ENCODE measurements at places on chromosomes 16 and 17. TPM values are rescaled to one million over a fixed set of nuclear protein-coding genes. Genes with fewer than 3 reads are reported as not detected.
A peak's percentile ranks its signal among the peaks of the same experiment; 100 is the strongest.

The LRRC37B gene
- total RNA-seq = 53.1 TPM

The MFAP4 gene
- total RNA-seq = 18.0 TPM

The SLFN11 gene
- total RNA-seq = 61.3 TPM

The ITGAL gene
- 153 TPM for total RNA-seq

The CDC42EP4 gene
- total RNA-seq = 31.9 TPM

DNA sequence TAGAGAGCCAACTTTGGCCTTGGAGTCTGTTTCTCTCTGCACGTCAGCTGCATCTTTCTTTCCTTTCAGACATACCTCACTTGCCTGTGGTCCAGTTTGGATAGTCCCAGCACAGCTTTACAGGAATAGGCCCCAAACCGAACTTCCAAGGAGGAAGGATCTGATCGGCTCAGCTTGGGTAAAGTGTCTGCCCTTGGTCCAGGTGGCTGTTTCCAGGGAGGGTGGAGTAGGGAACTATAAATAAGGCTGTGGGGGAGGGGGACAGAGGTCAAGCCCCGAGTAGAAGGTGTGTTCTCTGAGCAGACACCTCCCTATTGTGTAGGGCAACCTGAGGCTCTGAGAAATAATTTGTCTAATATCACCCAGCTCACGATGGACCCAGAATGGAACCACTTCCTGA is 29.2 kb upstream of the NKD1 start:
- no peaks in the 10 kb centered on the region for H3K27me3 ChIP-seq
- H3K36me3 ChIP-seq = no peaks in the 10 kb centered on the region
- no peak for DNase-seq
- no peaks in the 10 kb centered on the region for H3K4me1 ChIP-seq
- no peak overlapping the region for H3K4me3 ChIP-seq

- H3K36me3 ChIP-seq = peaks cover 21% of the 10 kb centered on the region
- H3K27me3 ChIP-seq = no peaks in the 10 kb centered on the region
- peaks cover 70% of the 10 kb centered on the region for H3K4me1 ChIP-seq
- H3K27ac ChIP-seq = no peak overlapping the region
- no peak for DNase-seq
- no peak overlapping the region for H3K4me3 ChIP-seq
These were observed 7.1 kb downstream of the LGALS3BP start for GRCh38 chr17:78972507-78973105.

- peak overlapping the region; percentile 94 for H3K27ac ChIP-seq
- DNase-seq = no peak
- peaks cover 90% of the 10 kb centered on the region for H3K4me1 ChIP-seq
- H3K27me3 ChIP-seq = no peaks in the 10 kb centered on the region
- H3K36me3 ChIP-seq = peaks cover 63% of the 10 kb centered on the region
- H3K4me3 ChIP-seq = peak overlapping the region; percentile 76
These were observed 3.9 kb downstream of the TRIM25 start for GRCh38 chr17:56909742-56910508.

DNA sequence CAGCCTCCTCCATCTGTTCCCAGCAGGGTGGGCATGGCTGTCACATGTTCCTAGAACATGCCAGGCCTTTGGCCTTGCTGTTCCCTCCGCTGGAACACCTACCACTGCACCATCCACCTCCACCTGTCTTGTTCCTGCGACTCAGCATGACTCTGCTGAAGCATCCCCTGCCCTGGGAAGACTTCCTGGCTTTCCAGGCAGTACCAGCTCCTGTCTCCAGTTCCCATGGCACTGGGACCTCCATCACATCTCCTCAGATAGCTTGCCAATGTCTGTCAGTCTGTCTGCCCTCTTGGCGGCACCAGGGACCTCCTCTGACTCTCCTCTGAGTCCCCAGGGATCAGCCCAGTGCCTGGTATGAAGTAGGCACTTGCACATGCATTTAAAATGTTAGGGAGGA is 15.7 kb downstream of the PDP2 start:
- H3K27ac ChIP-seq = no peak overlapping the region
- no peaks in the 10 kb centered on the region for H3K27me3 ChIP-seq
- H3K4me1 ChIP-seq = no peaks in the 10 kb centered on the region

DNA sequence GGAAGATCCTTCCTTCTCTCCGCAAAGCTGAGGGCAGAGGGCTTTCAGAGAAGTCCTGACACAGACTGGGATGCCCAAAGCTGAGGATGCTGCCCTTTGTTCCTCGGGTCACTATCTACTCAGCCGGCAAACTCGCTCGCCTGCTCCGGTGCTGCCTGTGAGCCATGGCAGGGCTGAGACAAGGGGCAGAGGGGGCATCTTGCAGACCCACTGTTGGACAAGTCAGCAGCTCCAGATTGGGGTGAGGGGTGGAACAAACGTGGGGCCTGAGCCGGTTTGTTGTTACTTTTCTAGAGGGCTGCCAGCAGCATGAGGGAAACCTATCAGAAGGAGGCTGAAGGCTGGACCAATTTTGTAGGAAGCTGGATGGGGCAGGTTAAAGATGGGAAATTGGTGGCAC is 47.1 kb upstream of the PIK3R6 start:
- no peak overlapping the region for H3K4me3 ChIP-seq
- peaks cover 5% of the 10 kb centered on the region for H3K27me3 ChIP-seq
- no peaks in the 10 kb centered on the region for H3K36me3 ChIP-seq

- peaks cover 5% of the 10 kb centered on the region for H3K36me3 ChIP-seq
- H3K4me3 ChIP-seq = no peak overlapping the region
- DNase-seq = no peak
- H3K27ac ChIP-seq = no peak overlapping the region
These were observed 12.7 kb downstream of the CDC27 start for GRCh38 chr17:47176389-47176826.

- H3K4me3 ChIP-seq = no peak overlapping the region
- no peaks in the 10 kb centered on the region for H3K27me3 ChIP-seq
These were observed 77.2 kb downstream of the TMC6 start for GRCh38 chr17:78051186-78051972.

DNA sequence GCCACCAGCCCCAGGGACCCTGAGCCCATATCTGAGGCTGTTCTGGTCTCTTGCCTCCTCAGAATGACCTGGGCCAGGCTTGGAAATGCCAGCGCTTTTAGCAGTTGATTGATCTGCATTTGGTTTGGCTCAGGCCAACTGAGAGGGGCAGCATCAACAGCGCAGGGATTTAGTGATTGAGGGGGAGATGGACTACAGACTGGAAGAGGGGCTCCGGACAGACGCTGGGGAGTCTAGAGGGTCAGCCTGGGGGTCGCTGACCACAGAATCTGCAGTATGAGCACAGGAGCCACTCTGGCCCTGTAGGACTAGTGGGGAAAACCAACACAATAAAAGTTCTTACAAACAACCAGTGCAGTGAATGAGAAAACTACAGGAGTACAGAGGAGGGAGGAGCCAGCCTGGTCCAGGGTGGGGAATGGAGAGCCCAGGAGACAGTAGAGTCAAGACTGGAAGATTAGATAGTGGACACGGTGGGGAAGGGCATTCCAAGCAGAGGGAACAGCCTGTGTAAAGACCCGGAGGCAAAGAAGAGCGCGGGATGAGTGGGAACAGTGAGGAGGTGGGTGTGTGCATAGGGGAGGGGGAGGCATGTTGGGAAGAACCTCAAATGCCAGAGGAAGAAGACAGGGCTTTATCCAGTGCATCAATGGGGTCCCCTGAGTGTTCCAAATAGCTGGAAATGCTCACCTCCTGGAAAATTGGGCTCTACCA is 128.9 kb downstream of the MRM1 start:
- DNase-seq = peak; percentile 51
- no peaks in the 10 kb centered on the region for H3K36me3 ChIP-seq
- no peak overlapping the region for H3K4me3 ChIP-seq
- H3K27me3 ChIP-seq = peaks cover 4% of the 10 kb centered on the region
- H3K4me1 ChIP-seq = no peaks in the 10 kb centered on the region

GRCh38 chr17:50721194-50722010 is 2.0 kb downstream of the LUC7L3 start:
- no peaks in the 10 kb centered on the region for H3K36me3 ChIP-seq
- H3K27ac ChIP-seq = peak overlapping the region; percentile 100
- DNase-seq = no peak
- H3K4me3 ChIP-seq = peak overlapping the region; percentile 88
- H3K27me3 ChIP-seq = no peaks in the 10 kb centered on the region

DNA sequence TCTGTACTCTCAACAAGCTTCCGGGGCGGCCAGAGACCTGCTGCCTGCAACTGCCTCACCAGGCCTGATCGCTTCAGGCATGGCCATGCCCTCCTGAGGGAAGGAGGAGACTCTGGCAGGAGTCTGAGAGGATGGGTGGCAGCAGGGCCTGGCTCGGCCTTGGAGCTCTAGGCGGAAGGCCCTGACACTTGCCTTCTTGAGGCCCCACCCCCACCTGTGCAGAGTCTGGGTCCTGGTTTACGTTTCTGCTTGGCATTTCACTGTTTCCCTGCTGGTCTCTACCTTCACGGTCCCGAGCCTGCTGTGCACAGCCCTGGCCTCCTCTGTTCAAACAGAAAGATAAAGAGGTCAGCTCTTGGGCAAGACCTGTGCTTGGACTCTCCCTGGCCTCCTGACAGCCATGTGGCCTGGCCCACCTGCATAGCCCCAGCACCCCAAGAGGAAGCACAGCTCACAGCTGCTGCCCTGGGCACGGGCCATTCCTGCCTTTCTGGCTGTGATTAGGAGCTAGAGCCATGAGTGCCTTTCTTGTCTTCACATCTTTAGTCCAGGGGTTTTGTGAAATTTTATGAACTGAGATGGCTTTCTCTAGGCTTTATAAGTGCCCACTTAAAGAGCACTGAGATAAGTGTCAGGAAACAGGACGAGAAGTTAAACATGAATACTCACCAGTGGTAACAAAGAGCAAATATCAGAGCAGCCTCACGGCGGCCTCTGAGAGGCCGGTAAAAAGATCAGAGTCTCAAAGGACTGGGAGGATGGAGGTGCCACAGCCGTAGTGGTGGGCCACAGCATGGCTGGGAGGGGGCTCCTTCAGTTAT is 25.6 kb upstream of the MTSS2 start:
- no peaks in the 10 kb centered on the region for H3K27me3 ChIP-seq
- no peak overlapping the region for H3K4me3 ChIP-seq
- peaks cover 34% of the 10 kb centered on the region for H3K4me1 ChIP-seq
- DNase-seq = no peak

DNA sequence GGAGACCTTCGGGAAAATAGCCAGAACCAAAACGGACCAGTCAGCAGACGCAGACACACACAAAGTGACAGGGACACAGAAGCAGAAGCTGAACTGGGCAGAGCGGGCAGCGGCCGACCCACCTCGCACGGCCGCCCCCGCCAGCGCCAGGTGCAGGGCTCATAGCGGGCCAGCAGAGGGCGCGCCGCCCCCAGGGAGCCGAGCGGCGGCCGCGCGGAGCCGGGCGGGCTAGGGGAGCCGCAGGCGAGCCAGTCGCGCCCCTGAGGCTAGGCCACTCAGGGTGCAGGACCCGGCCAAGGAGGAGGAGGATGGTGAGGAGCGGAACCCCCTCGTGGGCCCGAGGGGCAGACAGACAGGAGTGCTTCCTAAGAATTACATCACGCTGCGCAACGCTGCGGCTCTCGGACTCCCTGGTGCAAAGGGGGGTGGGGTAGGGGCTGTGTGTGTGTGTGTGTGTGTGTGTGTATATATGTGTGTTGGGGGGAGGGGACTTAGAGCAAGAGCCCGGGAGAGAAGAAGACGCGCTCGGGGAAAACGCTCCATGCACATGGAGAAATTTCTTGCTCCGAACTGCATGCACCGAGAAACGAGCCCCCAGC is 913 bp upstream of the NOG start:
- no peaks in the 10 kb centered on the region for H3K36me3 ChIP-seq
- peaks cover 45% of the 10 kb centered on the region for H3K27me3 ChIP-seq
- peak overlapping the region; percentile 21 for H3K4me3 ChIP-seq
- no peak overlapping the region for H3K27ac ChIP-seq
- peak; percentile 89 for DNase-seq

DNA sequence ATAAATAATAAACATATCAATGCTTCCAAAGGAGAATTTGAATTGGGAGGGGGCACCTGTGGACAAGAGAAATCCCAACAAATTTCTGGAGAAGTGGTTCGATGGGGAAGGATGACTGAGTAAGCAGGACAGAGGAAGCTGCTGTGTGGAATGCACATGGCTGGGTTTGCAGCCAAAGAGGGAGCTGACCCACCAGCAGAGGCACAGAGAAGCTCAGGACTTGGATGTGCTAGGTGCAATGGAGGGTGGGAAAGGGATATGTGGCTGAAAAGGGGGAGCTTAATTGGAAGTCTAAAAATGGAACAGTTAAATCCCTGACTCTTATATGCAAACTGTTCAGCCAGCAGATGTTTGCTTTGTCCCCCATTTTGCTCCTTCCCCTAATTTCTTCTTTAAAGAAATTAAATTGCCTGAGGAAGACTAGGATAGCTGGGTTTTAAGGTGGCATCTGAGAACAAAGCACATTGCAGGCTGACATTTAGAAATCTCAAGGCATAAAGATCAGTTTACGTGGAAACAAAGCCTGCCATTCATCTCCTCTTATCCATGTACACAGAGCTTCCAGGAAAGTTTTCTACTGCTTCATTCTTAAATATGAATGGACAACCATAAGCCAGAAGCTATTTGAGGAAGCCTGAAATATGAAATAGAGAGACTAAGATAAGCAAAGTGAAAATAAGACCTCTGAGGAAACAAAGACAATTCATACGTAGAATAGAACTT is 23.0 kb upstream of the TNS4 start:
- no peak overlapping the region for H3K27ac ChIP-seq
- H3K36me3 ChIP-seq = no peaks in the 10 kb centered on the region
- DNase-seq = peak; percentile 28
- no peak overlapping the region for H3K4me3 ChIP-seq
- peaks cover 2% of the 10 kb centered on the region for H3K4me1 ChIP-seq
- H3K27me3 ChIP-seq = no peaks in the 10 kb centered on the region

DNA sequence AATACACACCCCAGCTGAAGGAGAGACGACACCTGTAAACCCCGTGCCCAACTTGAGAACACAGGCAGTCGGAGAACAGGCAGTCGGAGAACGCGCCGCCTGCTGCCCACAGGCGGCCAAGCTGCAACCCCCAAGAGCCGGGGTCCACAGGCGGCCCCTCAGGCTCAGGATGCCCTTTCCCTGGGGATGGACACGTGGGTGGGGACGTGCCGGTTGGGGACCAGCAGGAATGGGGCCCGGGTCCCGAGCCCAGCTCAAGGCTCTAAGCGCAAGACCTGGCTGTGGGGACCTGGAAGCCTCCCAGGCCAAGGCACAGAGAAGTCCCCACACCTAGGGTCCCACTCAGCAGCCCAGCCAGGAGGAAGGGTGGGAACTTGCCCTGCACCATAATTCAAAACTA is 79.5 kb upstream of the GNG13 start:
- no peak overlapping the region for H3K4me3 ChIP-seq
- peaks cover 9% of the 10 kb centered on the region for H3K36me3 ChIP-seq
- no peaks in the 10 kb centered on the region for H3K4me1 ChIP-seq
- DNase-seq = peak; percentile 41
- no peaks in the 10 kb centered on the region for H3K27me3 ChIP-seq

DNA sequence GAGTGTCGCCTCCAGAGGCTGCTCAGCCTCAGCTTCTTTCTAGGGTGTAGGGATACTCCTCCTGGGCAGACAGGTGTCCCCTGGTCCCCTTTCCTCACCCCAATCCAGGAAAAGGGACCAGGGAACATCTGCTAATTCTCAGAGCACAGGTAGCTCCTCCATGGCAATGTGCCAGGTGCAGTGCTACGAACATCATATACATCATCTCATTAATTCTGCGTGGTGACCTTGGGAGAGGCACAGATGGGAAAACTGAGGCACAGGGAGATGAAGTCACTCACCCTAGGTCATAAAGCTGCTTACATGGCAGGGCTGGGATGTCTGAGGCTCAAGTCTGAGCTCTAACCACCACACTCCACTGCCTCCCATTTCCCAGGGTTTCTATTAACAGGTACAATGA is 11.7 kb downstream of the HDAC5 start:
- no peak overlapping the region for H3K4me3 ChIP-seq
- peak overlapping the region; percentile 73 for H3K27ac ChIP-seq
- H3K4me1 ChIP-seq = peaks cover 94% of the 10 kb centered on the region
- no peak for DNase-seq
- H3K27me3 ChIP-seq = no peaks in the 10 kb centered on the region
- no peaks in the 10 kb centered on the region for H3K36me3 ChIP-seq

- peak; percentile 59 for DNase-seq
- H3K36me3 ChIP-seq = no peaks in the 10 kb centered on the region
- H3K27ac ChIP-seq = peak overlapping the region; percentile 45
- peak overlapping the region; percentile 14 for H3K4me3 ChIP-seq
These were observed 797 bp downstream of the GRB7 start for GRCh38 chr17:39738568-39738901.
